Panc1 (cell line): ENCODE measurements at places on chromosomes 12 and 14.

GRCh38 chr12:50188241-50188781 lies 21.1 kb upstream of the CERS5 start:
- DNase-seq = no peak

GRCh38 chr12:128852885-128853599 lies at the start of gene GLT1D1:
TSS of gene GLT1D1 (plus strand) at chr12:128853478. CDS start at chr12:128853582, 104 bp downstream.
- no peak for DNase-seq

DNA sequence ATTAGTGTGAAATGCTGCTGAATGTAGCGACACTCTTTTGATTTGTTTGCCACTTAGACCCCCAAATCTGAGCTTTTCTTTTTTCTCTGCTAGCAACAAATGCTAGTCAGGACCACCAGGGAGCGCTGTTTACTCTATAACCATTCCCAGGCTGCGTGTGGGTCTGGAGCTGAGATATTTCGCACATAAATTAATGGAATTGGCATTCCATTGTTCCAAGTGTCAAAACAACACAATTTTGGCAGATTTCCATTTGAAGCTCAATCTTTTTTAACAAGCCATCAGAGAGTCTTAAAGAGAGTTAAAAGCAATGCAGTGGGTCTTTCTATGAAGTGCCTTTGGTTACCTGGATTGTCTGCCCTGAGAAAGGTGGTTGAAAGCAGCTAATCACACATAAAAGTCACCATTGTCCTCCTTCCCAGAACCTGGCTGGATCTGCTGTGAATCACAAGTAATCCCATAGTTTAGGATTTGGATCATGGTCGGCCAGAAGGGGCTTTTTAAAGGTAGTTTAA lies 7.4 kb upstream of the TMEM132C start:
- no peak for DNase-seq

DNA sequence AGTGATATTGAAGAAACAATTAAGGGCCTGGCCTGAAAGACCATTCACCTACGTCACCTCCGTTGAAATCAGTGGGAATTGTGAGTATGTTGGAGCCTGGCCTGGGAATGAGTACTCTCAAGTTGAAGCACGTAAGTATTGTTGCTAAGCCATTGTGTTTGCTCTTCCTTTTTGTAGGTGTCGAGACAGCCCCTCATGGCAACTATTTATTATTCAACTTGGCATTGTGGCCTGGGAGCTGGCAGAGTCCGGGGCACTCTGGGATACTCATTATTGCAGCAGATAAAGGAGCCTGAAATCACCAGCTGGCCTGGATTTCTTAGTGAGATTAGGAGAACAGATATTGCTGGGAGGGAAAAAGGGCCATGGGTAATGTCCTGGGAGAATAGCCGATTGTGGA lies 147.4 kb downstream of the C12orf75 start:
- no peak for DNase-seq

- DNase-seq = no peak
Observed at GRCh38 chr14:55099756-55100155, 29.3 kb upstream of the LGALS3 start.

- no peak for DNase-seq
Observed at GRCh38 chr12:7951671-7952070, 15.7 kb upstream of the SLC2A3 start.

- DNase-seq = no peak
Observed at GRCh38 chr14:85675957-85676356, 146.0 kb downstream of the FLRT2 start.

GRCh38 chr14:53850714-53851296 lies 105.8 kb downstream of the BMP4 start:
- DNase-seq = no peak

DNA sequence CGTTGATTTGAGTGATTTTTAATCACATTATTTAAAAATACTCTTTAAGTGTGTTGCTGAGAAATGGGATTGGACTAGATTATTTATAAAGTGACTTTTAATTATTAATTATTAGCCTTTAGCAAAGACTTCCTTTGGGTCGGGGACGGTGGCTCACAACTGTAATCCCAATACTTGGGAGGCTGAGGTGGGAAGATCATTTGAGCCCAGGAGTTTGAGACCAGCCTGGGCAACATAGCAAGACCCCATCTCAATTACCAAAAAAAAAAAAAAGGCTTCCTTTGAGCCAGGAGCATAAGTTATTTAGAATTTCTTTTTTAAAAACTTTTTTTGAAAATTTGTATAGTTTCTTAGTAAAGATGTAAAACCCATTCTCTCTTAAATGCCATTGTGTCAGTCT lies 8.8 kb downstream of the CHURC1 start:
- no peak for DNase-seq

GRCh38 chr12:49553512-49554088 lies 14.3 kb downstream of the MCRS1 start:
- peak; percentile 47 for DNase-seq

- no peak for DNase-seq
Observed at GRCh38 chr12:48109424-48109823, 3.5 kb upstream of the SENP1 start.

DNA sequence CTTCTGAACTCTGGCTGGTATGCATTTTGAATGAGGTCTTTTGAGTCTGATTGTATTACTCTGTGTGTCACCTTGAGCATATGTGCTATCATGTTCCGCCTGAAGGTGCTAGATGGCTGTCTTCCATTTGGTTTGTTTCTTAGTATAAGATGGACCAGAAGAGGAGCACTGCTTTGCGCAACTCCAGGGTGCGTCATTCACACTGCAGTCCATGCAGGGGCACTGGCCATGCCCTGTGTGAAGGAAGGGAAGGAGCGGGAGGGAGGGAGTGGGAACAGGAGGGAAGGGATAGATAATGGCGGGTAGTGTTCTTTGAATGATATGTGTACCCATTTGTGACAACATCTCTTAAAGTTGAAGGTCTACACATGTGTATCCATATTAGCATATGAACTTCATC lies 8.2 kb downstream of the ZFHX2 start:
- no peak for DNase-seq

DNA sequence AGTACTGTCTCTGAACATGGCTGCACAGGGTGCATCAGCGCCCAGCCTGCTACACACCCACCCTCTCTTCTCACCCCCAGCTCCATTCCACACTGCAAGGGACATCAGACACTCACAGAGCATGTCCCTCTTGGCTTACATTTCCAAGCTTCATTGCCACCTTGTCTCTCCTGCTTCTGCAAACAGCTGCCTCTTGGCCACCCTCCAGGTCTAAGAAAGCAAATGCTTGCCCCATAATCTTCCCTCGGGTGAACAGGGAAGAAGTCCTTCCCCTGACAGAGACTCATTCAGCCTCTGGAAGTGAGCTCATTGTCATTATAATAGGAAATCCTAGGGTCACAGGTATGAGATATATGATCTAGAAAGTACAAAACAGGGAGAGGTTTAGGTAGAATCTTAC lies 505.2 kb downstream of the RMST start:
- no peak for DNase-seq

- peak; percentile 2 for DNase-seq
Observed at GRCh38 chr14:59484639-59485175, 390 bp downstream of the JKAMP start.

DNA sequence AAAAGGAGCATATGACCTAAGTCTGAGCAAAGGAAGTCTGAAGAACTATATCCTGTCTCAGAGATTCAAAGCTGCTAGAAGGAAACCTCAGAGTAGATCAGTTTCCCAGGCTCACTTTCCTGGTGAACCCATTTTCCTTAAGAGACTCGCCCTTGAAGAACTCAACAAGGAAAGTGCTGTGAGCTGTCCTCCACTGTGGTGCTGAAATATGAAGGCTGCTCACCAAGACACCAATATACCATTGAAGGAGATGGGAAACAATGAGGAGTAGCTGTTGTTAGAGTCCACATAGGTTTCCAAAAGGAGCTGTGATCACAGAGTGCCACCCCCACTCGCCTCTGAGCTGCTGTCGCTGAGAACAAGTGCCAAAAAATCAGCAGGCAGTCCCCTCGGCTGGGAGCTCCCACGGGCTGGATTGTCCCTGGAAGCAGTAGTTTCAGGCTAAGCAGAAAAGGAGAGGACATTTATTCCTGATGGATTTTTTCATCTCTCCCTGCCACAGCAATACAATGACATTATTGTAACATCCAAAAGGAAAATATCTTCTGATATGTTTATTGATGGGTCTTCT lies 282.1 kb downstream of the RPS29 start:
- no peak for DNase-seq

DNA sequence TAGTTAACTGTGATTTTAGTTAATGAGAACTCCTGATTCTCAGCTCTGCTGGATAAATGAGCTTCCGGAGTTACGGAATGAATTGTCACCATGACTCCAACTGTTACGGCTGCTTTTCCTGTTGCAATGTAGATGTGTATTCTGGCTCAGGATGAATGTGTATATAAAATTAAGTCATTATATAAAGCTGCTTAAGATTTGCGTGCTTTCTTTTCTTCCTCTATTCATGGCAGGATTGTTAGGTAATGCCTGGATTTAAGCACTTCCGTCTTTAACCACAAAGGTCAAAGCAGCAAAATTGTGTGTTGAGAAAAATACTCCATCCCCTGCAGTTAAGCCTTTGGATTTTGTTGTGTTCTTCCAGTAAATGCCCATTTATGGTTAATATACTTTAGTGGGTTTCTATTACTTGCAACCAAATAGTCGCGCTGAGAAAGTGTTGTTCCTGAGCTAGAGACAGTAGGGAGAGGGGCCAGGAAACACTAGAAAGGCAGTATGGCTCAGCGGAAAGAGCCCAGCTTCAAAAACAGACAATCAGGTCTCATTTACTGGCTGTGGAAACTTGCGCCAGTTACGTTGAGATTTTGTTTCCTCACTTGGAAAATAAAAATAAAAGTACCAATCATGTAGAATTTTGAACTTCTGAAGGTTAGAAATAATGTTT lies 9.4 kb upstream of the CCDC175 start:
- DNase-seq = no peak

DNA sequence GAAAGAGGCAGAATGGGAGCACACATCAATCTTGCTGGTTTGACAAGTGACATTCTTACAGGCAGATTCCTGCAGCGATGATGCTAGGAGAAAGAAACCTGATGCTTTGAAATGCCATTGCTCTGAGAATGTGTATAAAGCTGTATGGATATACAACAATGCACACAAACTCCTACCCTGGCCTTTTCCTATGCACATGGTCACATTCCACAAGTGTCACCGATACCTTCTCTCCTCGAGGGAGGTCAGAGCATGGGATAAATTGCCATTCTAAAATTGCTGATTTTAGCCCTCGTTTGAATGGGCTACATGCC lies 11.9 kb downstream of the FGF6 start:
- DNase-seq = no peak

DNA sequence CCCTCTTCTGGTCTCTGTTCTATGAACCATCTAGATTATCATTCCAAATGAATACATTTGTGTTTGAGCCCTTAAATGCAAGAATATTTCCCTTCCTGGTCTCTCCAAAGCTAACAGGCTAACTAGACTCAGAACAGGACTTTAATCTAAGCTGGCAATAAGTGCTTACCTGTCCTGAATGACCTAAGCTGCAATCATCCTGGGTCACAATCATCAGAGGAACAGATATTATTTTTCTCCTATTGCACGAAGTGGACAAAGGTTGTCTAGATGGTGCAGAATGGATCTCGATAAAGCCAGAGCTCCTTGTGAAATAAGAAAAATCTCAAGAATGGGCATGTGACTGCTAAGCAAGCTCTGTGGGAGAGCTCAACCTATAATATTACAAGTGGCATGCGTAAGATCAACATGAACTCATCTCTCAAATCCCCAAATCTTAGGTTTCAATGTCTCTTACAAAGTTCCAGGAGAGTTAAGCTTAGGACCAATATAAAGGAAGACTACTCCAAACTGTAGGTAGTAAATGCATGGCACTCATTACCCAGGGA lies 10.6 kb upstream of the NUMB start:
- DNase-seq = no peak

DNA sequence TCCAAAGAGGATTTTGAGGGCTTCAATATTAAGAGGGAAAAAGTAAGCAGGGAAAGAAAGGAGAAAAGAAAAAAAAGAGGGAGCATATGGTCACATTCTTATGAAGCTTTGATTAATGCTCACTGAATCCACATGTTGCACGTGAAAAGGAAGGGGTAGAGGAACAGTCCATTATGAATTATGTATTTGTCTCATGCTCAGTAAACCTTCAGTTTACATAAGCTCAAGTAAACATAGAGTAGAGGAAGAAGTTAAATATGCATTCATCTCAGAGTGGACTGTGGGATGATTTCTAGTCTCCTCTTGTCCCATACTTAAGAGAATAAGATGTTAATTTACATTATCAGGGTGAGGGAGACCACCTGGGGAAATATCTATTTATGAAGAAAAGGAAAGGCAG lies 334.5 kb downstream of the IPO8 start:
- DNase-seq = no peak

GRCh38 chr12:14931791-14932560 lies 6.4 kb downstream of the ERP27 start:
- no peak for DNase-seq

GRCh38 chr14:90674716-90675115 lies 141.5 kb downstream of the TTC7B start:
- DNase-seq = no peak

DNA sequence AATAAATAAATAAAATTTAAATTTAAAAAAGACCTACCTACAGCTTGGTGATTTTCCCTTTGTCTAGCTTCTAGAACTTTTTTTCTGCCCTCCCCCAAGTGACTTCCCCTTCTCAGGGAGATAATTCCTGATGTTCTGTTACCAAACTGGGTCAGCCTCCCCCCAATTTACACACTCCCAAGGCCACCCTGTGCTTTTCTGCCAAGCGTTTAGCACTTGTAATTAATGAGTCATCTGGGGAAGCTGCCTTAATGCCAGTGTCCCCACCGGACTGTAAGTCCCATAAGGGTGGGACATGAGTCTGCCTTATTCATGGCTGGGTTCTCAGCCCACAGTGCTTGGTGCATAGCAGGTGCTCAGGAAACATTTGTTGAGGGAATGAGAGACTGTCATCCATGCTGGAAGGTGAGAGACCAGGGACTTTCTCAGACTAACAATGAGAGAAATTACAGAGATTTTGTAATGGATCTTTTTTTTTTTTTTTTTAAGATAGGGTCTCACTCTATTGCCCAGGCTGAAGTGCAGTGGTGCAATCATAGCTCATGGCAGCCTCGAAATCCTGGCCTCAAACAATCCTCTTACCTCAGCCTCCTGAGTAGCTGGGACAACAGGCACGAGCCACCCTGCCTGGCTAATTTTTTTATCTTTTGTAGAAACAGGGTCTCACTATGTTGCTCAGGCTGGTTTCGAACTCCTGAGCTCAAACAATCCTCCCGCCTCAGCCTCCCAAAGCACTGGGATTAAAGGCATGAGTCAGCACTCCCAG lies 106.8 kb downstream of the PHETA1 start:
- no peak for DNase-seq

- DNase-seq = no peak
Observed at GRCh38 chr12:96506776-96507175, 17.4 kb downstream of the CFAP54 start.

- DNase-seq = no peak
Observed at GRCh38 chr12:46126050-46126727, 135.8 kb upstream of the SCAF11 start.

DNA sequence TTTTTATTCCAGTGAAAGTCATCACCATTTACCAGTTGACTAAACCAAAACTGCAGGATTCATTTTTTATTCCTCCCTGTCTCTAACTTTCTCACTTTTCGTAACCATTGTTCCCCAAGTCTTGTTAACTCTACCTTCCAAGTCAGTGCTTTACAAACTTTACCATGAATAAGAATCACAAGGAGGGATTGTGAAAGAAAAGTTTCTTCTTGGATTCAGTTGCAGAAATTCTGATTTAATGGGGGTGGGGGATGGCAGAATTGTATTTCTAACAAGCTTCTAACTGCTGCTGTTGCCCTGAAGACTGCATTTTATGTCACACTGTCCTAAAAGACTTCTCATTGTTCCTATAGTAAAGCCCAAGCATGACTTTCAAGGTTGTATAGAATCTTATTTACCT lies 5.0 kb upstream of the RAB21 start:
- no peak for DNase-seq

GRCh38 chr14:80271389-80271788 lies 60.1 kb upstream of the DIO2 start:
- no peak for DNase-seq
